ENCODE measurements at places on chromosomes 12 and 14. TPM values are rescaled to one million over a fixed set of nuclear protein-coding genes. Genes with fewer than 3 reads are reported as not detected.

The RNASE4 gene
- 37.9 TPM for polyA plus RNA-seq

The AQP2 gene
- polyA plus RNA-seq: not detected

The POTEG gene
- not detected for polyA plus RNA-seq

The SLC2A14 gene
- not detected for polyA plus RNA-seq

The ITPR2 gene
- polyA plus RNA-seq: 5.0 TPM

The JAG2 gene
- polyA plus RNA-seq: 0.25 TPM

The RHEBL1 gene
- polyA plus RNA-seq: 0.65 TPM

The NEUROD4 gene
- not detected for polyA plus RNA-seq

The TMEM132C gene
- not detected for polyA plus RNA-seq

The SDS gene
- polyA plus RNA-seq: not detected

The SUDS3 gene
- polyA plus RNA-seq: 17.2 TPM

The HOXC9 gene
- polyA plus RNA-seq: 5.5 TPM

The PCED1B gene
- polyA plus RNA-seq: 3.6 TPM

The TPH2 gene
- polyA plus RNA-seq: not detected

The HOXC12 gene
- polyA plus RNA-seq: not detected

The CLEC2D gene
- polyA plus RNA-seq: 1.1 TPM

The SLC8A3 gene
- not detected for polyA plus RNA-seq

The KRT85 gene
- polyA plus RNA-seq: not detected

The CMKLR1 gene
- 1.9 TPM for polyA plus RNA-seq

The PUS1 gene
- 14.0 TPM for polyA plus RNA-seq

The SYNE3 gene
- 1.2 TPM for polyA plus RNA-seq

The SLC25A47 gene
- polyA plus RNA-seq: not detected

The BDKRB2 gene
- polyA plus RNA-seq: 13.3 TPM

The PDZRN4 gene
- polyA plus RNA-seq: not detected

The NOPCHAP1 gene
- polyA plus RNA-seq: 17.3 TPM

The GSG1 gene
- polyA plus RNA-seq: 2.9 TPM

The TSPAN9 gene
- 8.0 TPM for polyA plus RNA-seq

The PIP4K2C gene
- 22.5 TPM for polyA plus RNA-seq

The PRPH gene
- not detected for polyA plus RNA-seq

The DPF3 gene
- polyA plus RNA-seq: 6.8 TPM

The SUSD6 gene
- polyA plus RNA-seq: 24.1 TPM

The PITPNM2 gene
- 0.63 TPM for polyA plus RNA-seq

The RTN1 gene
- polyA plus RNA-seq: 0.33 TPM

The PHETA1 gene
- polyA plus RNA-seq: 6.6 TPM

The TAC3 gene
- polyA plus RNA-seq: not detected

The SCNN1A gene
- polyA plus RNA-seq: 0.59 TPM

The HAL gene
- polyA plus RNA-seq: not detected

The TAS2R43 gene
- not detected for polyA plus RNA-seq

The ZDHHC22 gene
- polyA plus RNA-seq: not detected

The GPX2 gene
- not detected for polyA plus RNA-seq

The SUPT16H gene
- polyA plus RNA-seq: 64.7 TPM

The HOXC6 gene
- polyA plus RNA-seq: 19.9 TPM

The CFAP54 gene
- 1.2 TPM for polyA plus RNA-seq

The GPR84 gene
- not detected for polyA plus RNA-seq

The PRPF40B gene
- 12.6 TPM for polyA plus RNA-seq

The CATSPERB gene
- polyA plus RNA-seq: not detected

The GLT1D1 gene
- polyA plus RNA-seq: not detected

The HCAR2 gene
- polyA plus RNA-seq: not detected

Measured in GM23248 (cell line).